Neuronal stem cell (in vitro differentiated cells): ENCODE measurements at places on chromosomes 3 and 15.
A peak's percentile ranks its signal among the peaks of the same experiment; 100 is the strongest.

DNA sequence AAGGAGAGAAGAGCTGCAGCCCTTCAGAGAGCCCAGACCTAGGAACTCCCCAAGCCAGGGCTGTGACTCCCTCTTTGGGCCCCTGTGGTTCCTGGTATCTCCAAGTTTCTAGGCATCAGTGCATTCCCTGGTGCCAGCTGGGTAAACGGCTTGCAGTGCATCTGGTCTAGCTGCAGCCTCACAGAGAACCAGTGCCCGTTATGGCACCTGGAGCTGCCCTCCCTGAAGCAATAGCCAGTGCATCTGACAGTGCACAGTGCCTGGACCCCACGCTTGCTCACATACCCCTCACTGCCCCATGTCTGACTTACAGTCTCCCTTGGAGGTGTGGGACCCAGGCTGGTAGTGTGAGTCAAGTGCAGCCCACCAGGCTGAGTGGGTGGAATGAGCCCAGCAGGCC is 52.1 kb downstream of the LSAMP start:
- no peak for DNase-seq

DNA sequence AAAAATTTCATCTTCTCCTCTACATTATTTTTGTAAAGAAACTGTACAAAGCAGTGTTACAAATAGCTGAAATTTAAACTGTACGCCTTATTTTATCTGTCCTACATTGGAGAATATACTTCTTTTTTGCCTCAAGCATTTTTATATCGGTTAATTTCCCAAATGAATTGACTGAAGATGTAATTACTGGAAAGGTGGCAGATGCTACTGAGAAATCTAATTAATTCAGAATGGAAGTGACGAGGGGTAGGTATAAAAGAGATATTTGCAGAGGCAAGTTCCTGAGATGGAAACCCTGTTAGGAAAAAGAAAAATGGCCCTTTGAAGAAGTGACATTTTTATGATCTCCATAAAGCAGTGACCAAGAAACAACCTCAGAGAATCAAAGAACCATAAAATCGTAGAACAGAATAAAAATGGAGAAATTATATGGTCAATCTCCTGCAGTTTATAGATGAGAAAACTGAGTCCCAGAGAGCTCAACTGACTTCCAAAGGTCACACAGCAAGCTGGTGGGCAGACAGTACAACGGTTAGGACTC is 20.4 kb downstream of the RUVBL1 start:
- no peak for DNase-seq

GRCh38 chr3:12815078-12815477 is 18.6 kb downstream of the CAND2 start:
- DNase-seq, result no peak

DNA sequence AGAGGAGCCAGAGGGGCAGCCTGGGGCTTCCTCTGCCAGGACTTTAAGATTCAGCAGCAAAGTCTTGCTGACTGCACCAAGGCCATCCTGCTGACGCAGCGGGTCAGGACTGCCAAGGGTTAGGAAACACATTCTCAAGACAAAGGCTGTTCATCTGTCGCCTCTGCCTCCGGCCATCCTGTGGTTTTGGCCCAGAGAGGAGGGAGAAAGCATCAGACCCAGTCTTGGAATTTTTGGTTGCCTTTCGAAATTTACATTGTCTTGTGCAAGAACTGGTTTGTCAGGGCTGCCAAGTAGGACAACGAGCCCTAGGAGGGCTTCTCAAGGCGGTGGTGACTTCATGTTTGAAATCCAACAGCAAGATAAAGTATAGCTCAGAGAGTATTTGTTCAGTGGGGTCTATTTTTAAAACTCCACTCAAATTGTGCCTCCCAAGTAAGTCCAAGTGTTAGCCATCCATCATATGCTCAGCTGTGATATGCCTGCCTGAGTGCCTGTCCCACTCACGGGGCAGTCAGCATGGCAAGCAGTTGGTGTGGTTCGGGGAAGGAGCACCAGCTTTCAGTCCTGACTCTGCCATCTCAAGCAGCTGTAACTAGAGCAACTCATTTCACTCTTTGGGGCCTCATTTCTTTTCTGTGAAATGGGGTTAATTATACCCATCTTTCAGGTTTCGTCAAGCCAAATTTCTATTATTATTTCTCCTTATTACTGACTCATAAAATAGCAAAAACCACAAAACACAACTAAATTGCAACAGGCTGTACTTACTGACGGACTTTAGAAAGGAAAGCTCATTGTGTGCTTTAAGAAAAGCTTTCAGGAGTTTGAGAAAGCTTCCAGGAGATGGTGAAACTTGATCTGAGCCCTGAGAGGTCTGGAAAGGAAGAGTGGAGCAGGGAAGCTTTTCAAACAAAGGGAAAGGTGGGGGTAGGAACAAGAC is 42.4 kb upstream of the RHO start:
- DNase-seq, result peak; percentile 33

DNA sequence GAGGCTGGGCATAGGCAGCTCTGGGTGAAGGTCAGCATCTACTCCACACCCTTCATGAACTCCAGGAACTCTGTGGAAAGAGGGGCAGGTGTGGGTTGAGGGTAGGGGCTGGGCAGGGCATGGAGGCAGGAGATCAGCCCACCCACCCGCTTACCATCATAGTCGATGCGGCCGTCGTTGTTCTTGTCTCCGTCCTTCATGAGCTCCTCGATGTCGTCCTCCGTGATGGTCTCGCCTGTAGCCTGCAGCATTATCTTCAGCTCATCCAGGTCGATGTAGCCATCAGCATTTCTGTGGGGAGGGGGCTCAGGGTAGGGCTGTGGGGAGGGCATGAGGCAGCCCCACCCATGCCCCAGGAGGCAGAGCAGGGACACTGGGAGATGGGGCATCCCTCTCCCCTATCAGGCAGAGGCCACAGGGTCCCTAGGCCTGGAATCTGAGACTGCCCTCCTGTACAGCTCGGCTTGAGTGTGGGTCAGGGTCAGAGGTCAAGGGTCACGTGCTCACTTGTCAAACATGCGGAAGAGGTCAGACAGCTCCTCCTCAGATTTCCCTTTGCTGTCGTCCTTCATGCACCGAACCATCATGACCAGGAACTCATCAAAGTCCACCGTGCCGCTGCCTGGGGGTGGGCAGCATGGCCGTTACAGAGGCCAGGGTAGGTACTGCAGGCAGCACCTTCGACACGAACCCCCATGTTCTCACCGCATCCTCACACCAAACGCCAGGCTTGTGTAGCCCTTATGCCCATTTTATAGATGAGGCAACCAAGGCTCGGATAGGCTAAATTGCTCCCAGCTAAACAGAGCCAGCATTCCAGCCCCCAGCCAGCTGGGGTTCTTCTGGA is 2.4 kb downstream of the TNNC1 start:
- no peak for DNase-seq

DNA sequence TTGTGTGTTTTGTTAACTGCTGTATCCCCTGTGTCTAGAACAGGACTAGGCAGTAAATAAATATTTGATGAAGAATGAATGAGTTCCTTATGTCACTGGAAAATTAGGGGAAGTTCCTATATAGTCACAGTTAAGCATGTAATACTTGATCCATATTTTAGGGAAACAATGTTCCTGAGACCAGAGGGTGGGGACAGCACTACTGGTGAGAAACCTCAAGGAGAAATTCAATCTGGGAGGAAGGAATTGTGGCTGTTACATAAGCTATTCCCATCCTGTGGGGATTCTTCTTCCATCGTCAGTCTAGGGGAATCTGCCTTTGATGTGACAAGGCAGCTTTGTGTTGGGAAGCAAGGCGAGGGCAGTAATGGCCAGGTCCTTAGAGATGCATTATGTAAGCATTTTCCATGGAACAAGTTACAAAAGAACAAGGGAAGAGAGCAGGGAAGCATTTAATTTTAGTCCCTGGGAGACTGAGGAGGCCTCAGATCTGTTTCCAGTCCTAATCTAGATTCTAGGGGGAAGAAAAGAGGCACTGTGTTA is 219.3 kb upstream of the TTC14 start:
- DNase-seq, result no peak

GRCh38 chr3:41975416-41976103 is 13.7 kb upstream of the ULK4 start:
- no peak for DNase-seq
